ENCODE measurements at places on chromosomes 5 and 9.

DNA sequence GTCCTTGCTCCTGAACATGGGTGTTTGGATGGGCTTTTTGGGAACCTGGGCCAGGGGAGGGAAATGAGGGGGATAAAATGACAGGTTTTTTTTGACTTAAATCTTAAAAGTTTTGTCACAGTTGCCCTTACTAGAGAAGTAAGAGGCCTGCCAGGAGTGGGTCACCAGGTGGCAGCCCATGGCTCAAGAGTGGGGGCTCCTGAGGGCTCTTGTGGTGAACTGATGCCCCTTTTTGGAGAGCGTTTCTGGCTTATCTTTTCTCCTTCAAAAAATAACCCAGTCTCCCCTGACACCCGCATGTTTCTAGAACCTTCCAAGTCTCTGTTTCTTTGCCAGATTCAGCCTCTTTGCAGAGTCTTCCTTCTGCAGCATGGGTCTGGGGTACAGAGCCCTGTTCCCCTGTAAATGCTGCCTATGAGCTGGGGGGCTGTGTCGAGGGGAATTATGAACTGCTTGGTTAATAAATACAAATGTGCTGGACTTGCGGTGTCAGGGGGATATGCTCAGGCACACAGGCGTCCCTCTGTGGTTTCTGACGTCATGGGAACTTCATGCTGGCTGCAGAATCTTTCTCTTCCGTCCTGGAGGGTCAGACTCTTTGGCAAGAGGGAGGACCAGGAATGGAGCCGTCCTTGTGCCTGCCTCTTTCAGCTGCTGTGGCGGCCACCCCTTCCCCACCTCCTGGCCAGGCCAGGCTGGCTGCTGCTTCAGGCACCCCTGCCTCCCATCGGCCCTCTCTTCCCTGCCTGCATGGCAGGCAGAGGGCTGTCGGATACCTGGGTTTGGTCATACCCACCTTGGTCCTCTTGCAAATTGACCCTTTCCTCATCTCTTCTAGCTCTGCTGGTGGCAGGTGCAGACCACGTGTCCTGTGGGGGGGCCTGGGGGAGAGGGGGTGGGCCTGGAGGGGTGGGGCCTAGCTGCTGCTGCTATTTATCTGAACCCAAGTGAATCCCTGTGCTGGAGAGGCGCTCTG lies 30.1 kb downstream of the PTPA start:
- DNase-seq, result no peak

- DNase-seq, result no peak
Observed at GRCh38 chr5:124870070-124870469, 123.6 kb upstream of the ZNF608 start.

- no peak for DNase-seq
Observed at GRCh38 chr9:138075496-138075895, 197.9 kb downstream of the CACNA1B start.

DNA sequence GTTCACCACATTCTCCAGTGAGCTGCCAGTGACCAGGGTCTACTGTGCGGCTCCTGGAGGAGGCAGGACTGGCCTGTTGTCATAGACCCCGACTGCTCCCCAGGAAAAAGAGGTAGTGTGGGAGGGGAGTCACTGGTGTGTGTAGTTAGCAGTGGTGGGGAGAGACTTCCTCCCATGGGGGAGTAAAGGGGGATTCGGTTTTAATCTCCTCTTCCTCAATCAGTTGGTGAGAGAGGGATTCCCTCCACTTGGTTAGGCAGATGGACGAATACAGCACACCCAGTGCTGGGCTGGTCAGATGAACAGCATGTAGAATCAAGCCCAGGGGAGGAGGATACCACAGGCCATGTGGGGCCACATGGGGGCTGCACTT lies 207.6 kb upstream of the S1PR3 start:
- no peak for DNase-seq

DNA sequence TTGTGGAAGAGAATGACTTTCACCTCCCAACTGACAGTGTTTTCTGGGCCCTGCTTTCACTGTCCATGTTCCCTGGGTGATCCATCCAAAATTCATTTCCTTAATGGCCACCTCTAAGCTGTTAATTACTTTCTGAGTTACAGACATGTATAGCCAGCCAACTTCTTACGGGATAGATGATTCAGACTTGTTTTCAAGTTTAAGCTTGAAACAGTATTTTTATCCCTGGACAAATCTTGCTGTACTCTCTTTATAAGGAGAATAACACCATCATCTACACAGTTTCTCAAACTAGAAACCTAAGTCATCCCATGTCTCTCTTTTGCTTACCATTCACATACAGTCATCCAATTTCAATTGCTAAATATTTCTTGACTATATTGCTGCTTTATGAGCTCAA lies 6.9 kb downstream of the FAM174A start:
- no peak for DNase-seq

DNA sequence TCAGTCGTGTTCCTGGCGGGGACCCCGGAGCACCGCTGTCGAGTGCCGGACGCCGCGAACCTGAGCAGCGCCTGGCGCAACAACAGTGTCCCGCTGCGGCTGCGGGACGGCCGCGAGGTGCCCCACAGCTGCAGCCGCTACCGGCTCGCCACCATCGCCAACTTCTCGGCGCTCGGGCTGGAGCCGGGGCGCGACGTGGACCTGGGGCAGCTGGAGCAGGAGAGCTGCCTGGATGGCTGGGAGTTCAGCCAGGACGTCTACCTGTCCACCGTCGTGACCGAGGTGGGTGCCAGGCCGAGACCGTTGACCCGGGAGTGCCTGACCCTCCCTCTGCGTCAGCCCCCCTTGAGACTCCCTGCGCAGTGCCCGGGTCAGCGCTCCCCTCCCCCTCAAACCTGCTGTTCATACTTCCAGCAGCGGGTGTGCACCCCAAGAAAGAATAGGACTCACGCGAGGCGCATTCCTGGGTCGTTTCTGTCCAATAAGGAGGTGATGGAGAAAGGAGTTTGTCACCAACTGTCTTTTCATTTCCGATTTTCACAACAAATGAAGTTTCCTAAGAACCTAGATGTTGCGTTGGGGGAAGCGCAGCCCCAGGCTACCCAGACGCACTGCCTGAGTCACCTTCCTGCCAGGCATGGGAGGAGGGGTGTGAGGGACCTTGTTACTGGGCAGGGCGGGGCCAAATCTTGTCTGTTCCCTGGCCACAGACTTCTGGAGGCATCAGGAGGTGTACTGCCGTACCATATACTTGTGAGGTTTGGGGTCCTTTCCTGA lies 722 bp downstream of the SLC22A4 start:
- DNase-seq, result peak; percentile 55

DNA sequence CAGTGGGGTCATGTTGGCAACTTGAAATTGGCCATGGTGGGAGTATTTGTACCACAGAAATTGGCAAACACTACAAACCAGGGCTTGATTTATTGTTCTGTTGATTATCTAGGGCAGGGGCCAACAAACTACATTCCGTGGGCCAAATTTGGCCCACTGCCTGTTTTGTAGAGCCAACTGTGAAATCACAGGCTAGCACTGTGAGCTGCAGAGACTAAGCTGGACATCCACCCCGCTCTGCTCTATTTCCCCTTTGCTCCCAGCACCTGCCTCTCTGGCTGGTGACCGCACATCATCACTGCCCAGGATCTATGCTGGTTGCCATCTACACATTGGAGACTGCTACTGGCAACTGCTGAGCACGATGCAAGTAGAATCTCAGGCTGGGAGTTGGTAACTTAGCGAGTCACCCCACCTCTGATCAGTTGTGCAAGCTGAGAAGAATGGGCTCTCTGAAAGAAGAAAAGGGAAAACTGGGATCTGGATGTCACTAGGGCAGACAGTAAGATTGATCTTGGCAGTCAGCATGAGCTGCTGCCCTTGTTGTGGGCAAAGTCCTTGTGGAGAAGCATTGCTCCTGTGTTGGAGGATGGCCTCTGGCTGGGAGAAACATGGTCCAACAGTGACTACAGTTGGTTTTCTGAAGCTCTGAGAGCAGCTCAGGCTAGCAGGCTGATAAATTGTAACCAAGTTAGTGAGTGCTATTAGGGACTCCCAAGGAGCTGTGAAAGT lies 144.7 kb upstream of the RAD23B start:
- no peak for DNase-seq

DNA sequence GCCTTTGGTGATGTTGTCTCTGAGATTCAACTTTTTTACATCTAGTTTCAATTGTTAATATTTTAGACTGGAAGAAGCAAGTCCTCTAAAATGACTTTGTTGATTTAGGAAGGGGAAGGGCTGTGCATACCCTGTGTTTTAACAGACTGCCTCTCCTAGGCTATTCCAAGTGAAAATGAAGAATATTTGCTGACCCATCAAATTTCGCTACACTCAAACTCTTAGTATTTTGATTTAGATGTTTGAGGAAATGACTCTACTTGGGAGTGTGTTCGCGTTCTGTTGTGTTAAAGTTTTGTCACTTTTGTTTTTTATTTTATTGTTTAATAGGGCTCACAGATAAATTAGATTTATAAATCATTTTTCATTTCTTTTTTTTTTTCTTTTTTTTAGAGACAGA lies 3.6 kb downstream of the MARVELD2 start:
- DNase-seq, result no peak

- no peak for DNase-seq
Observed at GRCh38 chr9:126707083-126707482, 93.4 kb downstream of the LMX1B start.

DNA sequence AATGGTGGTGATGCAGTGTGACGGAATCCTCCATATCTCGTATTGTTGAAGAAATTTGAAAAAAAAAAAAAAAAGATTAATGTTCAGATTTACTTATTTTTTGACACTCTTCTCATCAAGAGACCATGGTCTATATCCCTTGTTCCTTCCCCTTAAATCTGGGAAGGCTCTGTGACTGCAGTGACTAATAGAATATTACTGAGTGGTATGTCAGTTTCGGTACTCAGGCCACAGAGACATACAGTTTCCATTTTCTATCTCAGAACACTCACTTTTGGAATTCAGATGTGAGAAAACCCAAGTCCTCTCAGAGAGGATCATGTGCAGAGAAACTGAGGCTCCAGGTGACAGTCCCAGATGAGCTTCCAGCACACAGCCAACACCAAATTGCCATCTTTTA lies 1193.5 kb downstream of the DTWD2 start:
- no peak for DNase-seq

DNA sequence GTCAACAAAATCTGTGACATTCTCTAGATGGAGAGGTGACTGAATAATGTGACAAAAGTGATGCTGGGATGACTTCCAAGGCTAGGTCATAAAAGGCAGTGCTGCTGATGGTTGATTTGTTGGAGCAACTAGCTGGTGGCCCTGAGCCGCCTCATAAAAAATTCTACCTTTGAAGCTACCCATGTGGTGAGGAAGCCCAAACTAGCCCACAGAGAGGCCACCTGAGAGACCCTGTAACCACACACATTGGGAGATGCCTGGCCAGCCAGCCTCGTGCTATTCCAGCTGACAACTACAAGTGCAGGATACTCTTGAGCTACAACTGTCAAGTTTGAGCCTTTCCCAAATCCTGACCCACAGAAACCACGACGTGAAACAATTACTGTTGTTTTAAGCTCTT lies 22.7 kb downstream of the CLTA start:
- no peak for DNase-seq

DNA sequence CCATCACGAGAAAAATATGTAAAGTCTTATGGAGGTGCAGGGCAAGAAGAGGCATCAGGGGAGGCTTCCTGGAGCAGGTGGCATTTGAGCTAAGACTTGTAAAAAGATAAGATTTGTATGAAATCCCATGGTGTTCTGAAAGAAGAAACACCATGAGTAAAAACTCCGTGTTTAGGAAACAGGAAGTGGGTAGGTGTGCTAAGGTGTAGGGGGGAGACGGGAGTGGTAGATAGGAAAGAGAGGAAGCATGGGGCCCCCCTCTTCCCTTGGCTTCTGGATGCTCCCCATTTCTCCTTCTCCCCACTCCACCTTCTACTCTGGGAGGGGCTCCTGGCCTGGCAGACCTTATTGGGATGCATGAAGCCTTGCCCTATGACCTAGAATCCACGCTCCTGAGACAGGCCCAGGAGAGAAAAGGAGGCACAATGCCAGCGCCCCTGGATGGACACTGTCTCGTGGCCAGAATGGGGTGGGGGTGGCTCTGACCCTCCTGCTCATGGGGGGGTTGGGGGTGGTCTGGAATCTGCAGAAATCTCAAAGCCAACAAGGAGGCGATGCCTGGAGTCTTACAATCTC lies 103.6 kb downstream of the GTF3C4 start:
- no peak for DNase-seq

DNA sequence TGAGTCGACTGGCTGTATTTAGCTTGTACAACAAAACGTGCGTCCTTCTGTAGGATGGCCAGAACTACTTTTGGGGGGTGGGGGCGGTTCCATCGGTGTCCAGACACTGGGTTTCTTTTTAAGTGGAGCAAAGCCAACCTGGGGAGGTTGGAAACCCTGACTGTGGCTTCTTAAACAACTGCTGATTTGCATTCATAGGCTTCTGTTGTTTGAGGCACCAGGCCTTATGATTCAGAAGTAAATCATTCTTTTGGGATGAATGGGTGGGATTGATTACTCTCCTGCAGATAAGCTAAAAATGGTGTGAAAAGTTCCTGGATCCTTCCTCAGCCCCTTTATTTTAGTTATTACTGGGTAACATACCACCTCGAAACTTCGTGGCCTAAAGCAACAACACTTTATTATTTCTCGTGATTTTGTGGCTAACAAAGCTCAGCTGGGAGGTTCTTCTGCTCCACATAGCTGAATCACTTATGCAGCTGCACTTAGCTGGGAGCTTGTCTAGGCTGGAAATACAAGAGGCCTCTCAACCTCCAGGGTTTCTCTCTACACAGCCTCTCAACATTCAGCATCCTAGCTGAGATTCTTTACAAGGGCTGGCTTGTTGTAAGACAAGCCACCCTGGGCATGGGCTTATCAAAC lies 12.2 kb upstream of the SMIM32 start:
- DNase-seq, result no peak

GRCh38 chr9:105900123-105900522 lies 205.8 kb downstream of the TMEM38B start:
- no peak for DNase-seq

GRCh38 chr5:66708368-66708767 lies 112.2 kb downstream of the MAST4 start:
- DNase-seq, result no peak

- DNase-seq, result no peak
Observed at GRCh38 chr9:95434116-95435073, 82.4 kb downstream of the PTCH1 start.

- DNase-seq, result peak; percentile 65
Observed at GRCh38 chr9:124869986-124870560, 8.1 kb downstream of the ARPC5L start.

GRCh38 chr5:110562191-110562590 lies 164.3 kb downstream of the TMEM232 start:
- DNase-seq, result no peak

DNA sequence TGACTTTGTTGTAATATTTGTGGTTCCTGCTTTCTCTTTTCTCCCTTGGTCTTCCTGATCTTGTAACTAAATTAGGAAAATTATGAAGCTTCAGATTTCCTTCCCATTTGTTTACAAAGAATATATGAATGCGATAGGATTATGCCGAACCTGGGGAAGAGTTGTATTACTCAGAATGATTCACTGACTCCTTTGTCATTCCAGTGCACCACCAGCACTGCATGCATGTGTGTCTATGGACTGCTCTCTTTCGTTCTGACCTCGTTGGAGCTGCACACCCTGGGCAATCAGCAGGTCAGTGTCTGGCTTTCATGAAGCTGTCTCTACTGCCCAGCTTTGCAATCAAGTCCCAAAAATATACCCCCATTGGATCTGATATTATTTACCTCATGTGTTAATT lies 25.5 kb downstream of the NUP188 start:
- no peak for DNase-seq

- peak; percentile 83 for DNase-seq
Observed at GRCh38 chr5:123511648-123512605, at the start of gene CSNK1G3. Gene CSNK1G3 (plus strand): TSS chr5:123512177. CDS start chr5:123545664, 33,487 bp downstream.
